NB4 (cell line): ENCODE measurements at places on chromosomes 4 and X.

DNA sequence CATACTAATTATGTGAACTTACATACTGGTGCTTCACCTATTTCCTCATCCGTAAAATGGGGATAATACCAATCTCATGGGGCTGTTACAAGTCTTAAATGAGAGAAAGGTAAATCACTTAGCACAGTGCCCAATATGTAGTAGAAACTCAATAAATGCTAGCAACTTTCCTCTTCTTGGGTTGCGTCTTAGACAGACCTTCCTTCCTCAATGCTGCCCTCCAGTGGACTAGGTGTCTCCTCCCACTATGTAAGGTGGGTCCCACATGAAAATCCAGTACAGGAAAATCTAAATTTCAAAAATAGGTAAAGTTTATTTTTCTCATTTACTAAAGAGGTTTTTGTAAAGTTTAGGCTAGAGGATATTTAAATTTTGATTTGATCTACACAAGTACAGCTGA lies 20.6 kb downstream of the ZDHHC9 start:
- DNase-seq: peak; percentile 70

DNA sequence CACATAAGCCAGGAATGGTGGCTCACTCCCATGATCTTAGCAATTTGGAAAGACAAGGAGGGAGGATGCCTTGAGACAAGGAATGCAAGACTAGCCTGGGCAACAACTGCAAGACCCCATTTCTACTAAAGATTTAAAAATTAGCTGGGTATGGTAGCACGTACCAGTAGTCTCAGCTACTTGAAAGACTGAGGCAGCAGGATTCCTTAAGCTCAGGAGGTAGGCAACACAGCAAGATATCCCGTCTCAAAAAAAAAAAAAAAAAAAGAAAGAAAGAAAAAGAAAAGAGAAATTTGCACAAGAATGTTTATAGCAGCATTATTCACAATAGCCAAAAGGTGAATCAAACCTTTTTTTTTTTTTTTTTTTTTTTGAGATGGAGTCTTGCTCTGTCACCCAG lies 29.7 kb downstream of the PDS5A start:
- no peak for DNase-seq

GRCh38 chrX:121036137-121036536 lies 11.3 kb upstream of the GLUD2 start:
- DNase-seq: no peak

- DNase-seq: peak; percentile 60
Observed at GRCh38 chrX:9312922-9313867, 151.7 kb upstream of the TBL1X start.
